ENCODE measurements at places on chromosomes 11 and 22.

GRCh38 chr11:103880968-103881367 is 155.5 kb upstream of the DDI1 start:
- DNase-seq: no peak

DNA sequence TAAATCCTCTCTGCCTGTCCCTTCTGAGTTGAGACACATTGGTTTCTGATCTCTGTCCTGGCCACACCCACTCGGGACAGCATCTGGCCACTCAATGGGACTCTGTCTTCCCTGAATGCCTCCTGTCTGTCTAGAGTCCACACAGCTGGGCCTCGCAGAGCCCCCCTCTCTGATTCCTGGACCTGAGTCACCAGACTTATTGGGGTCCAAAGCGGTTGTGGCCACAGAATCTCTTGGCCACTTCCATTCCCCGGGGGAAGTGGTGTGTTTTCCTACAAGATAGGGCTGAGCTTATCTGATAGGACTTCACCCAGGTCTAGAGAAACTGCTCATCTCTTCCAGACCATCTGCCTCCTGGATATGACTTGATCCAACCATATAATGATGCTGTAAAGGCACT is 57.4 kb upstream of the WNT11 start:
- DNase-seq: no peak

GRCh38 chr22:23837496-23837859 is 1.3 kb downstream of the DERL3 start:
- DNase-seq: no peak

- DNase-seq: no peak
Observed at GRCh38 chr11:122653916-122654585, 1.5 kb upstream of the UBASH3B start.

DNA sequence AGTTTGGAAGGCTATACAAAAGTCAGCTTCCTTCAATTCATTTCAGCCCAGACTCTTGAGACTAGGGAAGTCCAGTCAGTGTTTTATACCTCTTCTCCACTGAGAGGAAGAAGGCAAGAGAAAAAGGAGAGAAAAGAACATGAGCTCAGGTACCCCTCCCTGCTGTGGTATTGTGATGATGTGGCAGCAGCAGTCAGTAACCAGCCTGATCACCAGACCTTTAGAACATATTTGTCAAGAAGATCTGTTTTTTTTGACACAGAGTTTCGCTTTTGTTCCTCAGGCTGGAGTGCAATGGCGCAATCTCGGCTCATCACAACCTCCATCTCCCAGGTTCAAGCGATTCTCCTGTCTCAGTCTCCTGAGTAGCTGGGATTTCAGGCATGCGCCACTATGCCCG is 21.2 kb upstream of the RPS13 start:
- no peak for DNase-seq

- DNase-seq: peak; percentile 83
Observed at GRCh38 chr22:41940832-41941765, 5.9 kb downstream of the CENPM start.

DNA sequence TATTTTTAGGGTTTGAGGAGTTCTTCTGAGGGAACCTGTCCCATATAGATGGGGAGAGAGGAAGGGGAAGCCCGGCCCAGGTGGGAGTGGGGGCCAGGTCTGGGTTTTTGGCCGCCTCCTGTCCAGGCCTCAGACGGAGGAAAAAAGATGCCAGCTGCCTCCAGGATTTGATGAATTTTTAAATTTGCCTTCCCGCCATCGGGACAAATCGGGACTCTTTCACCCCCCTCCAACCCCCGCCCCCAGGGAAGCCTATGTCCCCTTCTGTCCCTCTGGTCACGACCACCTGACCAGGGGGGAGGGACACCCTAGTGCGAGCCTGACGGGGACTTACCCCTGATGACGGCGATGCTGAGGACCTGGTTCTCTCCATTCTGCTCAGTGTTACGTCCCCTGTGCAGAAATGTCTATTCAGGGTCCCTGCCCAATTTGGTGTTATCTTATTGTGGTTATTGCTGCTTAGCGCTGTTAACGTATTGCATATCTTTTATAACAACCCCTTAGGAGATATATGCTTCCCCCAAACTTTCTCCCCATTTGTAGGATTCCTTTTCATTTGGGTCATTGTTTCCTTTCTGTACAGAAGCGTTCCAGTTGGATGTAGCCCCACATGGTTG is 115.9 kb upstream of the GRK3 start:
- no peak for DNase-seq

GRCh38 chr22:22431271-22432220 is 77.0 kb downstream of the ZNF280B start:
- DNase-seq: peak; percentile 62

- DNase-seq: no peak
Observed at GRCh38 chr11:27247660-27248059, 115.4 kb downstream of the CCDC34 start.

- DNase-seq: peak; percentile 34
Observed at GRCh38 chr22:49979587-49980264, 19.2 kb downstream of the PIM3 start.

DNA sequence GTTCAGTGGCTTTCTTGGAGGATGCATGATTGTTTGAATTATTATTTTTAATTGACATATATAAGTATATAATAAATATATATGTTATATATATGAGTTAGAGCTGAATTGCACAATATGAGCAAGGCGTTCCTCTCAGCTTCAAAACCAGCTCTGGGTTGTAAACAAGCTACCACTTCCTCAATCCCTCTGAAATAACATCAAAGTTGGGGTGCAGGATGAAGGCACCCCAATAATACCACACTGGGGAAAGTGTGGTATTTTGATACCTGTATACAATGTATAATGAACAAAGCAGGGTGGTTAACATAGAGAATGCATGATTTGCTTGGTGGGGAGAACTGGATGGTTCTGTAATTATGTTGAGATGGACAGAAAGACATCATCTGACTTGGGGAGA is 1.7 kb upstream of the SORL1 start:
- no peak for DNase-seq

GRCh38 chr11:73439002-73439843 is 63.0 kb downstream of the RELT start:
- DNase-seq: no peak

DNA sequence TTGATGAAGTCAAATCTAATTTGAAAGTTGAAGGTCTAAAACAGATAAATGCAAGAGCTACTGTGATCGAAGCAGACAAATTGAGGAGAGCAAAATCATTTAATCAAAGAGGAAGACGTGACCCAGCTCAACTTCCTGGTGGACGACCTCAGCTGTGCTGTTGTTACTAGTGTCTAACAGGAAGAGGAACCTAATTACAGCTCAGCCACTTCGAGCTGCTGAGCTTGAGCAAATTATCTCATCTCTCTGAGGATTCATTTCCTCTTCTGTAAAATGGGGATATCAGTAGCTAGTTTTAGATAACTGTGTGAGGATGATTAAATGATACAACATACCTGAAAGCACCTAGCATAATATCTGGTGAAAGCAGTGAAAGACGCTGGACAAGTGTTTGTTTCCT is 48.6 kb upstream of the OLFML1 start:
- DNase-seq: no peak

DNA sequence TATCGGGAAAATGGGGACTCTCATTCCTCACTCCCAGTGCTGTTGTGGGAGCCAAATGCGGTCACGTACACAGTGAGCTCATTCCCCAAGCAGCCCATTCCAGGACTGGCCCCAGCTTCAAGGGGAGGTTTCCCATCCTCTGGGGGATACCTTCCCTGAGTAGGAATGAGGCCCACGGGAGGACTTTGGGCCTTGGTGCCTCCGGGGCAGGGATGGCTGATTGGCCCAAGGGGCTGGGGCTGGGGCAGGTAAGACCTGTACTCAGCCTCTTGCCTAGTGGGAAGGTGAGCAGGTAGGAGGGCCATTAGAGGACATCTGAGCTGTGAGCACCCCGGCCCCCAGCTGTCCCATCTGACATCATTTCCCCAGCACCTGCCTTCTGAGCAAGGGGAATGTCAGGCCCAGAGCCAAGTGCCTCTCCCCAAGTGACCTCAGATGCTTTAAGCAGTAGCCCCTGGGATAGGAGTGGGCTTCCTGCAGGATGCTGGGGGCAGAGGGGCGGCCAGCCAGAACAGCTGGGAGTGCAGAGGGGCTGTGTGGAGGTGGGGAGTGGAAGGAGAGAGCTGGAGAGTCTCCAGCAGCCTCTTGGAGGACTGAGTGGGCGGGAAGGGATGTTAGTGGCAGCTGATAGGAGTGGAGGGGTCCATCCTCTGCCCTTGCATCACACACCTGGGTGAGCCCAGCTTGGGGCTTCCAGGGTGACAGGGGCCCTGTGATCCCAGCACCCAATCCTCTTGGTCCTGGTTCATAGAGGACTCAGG is 58.4 kb downstream of the CD82 start:
- peak; percentile 28 for DNase-seq
